Stimulated activated CD8-positive, alpha-beta memory T cell treated with anti-CD3 and anti-CD28 coated beads, Interleukin-2, amount 100 ng/mL, for 1 hour (primary cell): ENCODE measurements at places on chromosomes 1 and 21.

DNA sequence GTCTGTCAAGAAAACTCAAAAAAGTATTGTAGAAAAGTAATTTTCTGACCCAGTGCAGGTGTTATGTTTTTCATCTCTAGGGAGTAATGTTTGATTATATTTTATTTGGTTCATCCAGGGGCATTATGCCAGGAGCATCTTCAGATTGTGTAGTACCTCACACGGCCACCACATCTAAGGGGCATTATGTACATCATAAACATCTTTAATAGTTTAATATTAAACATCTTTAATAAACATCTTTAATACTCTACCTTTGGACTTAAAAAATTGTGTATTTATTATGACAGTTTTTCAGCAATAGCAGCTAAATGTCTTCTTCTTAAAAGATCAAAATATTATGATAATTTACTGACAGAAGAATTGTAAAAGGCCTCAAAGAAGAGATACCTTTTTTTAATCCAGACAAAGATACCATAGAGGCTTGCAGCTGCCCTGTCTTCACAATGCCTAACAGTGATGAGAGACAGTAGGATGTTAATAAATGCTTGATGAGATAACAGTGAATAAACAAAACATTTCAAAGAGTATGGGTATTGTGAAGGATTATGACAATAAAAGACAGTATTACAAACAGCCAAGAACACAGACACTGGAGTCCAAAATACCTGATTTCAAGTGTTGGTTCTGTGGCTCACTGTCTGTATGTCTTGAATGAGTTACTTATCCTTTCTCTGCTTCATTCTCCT, 240.9 kb upstream of the ADGRL2 start:
- no peak for DNase-seq

- no peak for DNase-seq
Observed at GRCh38 chr1:20552728-20553445, 514 bp downstream of the FAM43B start.

DNA sequence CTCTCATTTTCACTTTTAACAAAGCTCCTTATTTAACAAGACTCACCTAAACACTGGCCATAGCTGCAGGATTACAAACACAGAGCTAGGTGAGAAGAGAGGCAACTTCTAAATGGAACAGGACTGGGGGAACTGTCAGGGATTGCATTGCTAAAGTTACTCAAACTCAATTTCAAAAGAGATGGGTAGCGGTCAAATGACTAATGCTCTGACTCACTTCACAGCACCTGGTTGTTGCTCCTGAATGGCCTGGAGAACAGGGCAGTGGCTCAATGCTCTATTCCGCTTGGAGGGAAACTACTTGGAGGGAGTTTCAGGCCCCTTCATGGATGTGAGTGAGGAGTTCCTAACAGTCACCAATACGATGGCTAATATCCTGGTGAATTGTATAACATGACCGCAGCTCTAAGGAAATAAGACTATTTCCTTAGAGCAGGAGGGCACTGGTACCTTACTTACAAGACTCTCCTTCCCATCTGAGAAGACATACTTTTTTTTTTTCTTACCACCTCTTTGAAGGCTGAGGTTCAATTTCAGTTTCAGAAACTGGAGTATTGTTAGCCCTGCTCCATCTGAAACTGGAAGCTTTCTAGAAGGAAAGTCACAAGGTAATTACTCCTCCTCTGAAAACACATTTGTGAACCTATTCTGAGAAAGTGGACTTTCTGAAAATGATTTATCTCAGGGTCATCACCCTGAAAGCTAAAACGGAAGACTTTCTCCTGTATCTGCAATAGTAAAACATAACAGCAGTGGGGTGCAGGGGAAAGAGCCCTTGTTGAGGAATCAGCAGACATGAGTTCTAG, 9.5 kb downstream of the DPT start:
- no peak for DNase-seq

DNA sequence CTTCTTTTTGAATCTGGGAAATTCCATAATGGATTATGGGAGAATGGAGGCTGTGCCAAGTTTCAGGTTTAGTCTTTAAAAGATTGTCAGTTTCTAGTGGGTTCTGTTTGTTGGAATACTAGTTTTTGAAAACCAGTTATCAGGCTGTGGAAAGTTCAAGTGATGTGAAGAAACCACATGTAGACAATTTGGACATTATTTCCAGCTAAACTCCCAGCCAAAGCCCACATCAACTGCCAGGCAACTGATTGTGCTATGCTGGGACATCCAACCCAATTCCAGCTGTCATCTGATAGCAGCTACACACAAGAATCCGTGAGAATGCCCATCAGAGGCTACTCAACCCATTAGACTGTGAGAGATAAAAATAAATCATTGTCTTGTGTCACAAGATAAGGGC, 546.1 kb upstream of the ADAMTS5 start:
- DNase-seq: no peak

- DNase-seq: no peak
Observed at GRCh38 chr1:236800002-236800620, 5.0 kb downstream of the MTR start.

GRCh38 chr1:10980094-10980577, 32.3 kb upstream of the TARDBP start:
- no peak for DNase-seq

DNA sequence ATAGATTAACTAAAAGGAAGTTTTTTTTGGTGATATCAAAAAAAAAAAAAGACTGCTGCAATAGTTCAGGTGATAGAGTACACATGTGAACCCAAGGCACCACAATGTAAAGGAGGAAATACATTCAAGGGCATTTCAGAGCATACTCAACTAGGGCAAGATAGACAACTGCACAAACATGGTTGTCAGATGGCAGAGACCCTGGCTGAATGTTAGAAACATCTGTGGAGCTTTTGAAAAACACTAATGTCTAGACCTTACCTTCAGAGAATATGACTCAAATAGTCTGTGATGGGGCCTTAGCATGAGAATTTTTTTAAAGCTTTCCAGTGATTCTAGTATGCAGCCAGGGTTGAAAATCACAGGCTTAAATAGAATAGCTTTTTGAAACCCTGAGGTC, 173.6 kb downstream of the VAV3 start:
- no peak for DNase-seq

GRCh38 chr1:230891413-230891812, 23.1 kb upstream of the C1orf198 start:
- no peak for DNase-seq

DNA sequence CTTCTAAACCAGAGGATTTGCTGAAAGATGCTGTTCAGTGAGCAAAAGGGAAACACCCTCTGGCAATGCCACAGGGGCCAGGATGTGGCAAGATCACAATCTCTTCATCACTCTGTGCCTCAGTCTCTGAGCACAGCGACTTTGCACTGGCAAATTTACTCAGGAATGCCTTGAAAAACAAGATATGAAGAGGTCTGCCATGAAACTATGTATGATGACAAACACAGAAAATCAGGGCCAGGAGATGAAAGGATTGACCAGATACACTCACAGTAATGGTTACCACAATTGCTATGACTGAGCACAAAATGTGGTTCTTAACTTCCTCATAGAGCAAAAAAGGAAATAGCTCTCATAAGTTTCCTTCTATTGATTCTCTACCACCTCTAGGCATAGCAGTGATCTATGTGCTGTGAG, 5.8 kb downstream of the TTC13 start:
- peak; percentile 14 for DNase-seq

DNA sequence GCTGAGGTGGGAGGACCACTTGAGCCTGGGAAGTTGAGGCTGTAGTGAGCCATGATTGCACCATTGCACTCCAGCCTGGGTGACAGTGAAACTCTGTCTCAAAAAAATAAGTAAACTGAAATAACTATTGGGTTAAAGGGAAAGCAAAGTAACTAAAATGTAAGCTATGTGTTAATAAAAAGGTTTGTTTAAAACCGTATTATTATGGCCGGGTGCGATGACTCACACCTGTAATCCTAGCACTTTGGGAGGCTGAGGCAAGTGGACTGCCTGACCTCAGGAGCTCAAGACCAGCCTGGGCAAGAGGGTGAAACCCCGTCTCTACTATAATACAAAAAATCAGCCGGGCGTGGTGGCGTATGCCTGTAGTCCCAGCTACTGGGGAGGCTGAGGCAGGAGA, 27.0 kb downstream of the NVL start:
- no peak for DNase-seq

DNA sequence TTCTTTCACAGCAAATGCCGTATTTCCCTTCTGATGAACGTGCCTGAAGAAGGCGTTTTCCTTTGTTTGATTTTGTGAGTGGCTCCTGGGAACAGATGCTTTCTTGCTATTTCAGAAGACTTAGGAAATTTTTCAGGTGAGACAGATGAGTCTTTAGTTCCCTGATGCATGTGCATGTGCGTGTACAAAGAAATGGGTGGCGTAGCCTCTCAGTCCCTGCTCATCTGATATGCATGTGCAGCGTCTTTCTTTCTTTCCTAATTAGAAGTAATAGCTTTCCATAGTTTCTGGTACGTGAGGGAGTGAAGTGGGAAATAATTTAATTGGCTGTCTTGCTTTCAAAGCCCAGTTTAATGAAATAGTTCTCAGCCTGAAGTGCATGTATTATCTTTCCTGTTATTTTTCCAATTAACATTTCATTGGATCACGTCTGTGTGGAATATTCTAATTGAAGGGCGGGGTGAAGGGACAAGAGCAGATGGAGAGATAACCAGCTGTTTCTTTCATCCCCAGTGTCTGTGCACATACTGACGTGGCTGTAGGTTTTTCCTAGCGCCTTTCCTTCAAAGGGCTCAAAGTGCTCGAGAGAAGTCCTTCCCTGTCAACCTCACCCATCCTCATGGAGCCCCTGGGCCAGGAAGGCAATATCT, 104.3 kb downstream of the FAM78B start:
- DNase-seq: no peak

DNA sequence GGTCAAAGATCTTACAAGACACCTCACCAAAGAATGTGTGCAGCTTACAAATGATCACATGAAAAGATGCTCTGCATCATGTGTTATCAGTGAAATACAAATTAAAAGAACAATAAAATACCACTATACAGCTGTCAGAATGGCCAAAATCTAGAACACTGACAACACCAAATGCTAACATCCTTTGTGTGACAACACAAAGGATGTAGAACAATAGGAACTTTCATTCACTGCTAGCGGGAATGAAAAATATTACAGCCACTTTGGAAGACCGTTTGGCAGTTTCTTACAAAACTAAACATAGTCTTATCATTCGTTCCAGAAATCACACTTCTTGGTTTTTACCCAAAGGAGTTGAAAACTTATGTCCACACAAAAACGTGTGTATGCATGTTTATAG, 20.6 kb upstream of the SELP start:
- no peak for DNase-seq

DNA sequence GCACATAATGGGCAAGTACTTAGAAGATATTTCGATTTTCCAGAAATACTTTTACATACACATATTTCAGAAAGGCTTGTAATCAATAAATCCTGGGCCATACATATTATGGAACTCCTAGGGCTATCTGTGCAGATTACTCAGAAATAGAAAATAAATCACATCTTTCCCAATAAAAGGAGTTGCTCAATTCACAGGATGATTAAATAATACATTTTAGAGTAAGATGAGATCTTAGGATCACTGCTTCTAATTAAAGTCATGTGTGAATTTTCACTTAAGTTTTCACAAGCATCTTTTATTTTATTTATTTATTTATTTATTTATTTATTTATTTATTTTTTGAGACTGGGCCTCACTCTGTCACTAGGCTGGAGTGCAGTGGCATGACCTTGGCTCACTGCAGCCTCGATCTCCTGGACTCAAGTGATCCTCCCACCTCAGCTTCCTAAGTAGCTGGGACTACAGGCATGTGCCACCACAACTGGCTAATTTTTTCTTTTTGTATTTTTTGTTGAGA, 144.2 kb downstream of the HIVEP3 start:
- no peak for DNase-seq

GRCh38 chr1:13828454-13829151, 128.6 kb downstream of the PRDM2 start:
- DNase-seq: no peak

- no peak for DNase-seq
Observed at GRCh38 chr1:230940848-230941247, 37.8 kb downstream of the TTC13 start.

- no peak for DNase-seq
Observed at GRCh38 chr21:43192501-43193081, 23.8 kb downstream of the CRYAA start.

GRCh38 chr1:154730259-154730658, 122.3 kb upstream of the ADAR start:
- no peak for DNase-seq

DNA sequence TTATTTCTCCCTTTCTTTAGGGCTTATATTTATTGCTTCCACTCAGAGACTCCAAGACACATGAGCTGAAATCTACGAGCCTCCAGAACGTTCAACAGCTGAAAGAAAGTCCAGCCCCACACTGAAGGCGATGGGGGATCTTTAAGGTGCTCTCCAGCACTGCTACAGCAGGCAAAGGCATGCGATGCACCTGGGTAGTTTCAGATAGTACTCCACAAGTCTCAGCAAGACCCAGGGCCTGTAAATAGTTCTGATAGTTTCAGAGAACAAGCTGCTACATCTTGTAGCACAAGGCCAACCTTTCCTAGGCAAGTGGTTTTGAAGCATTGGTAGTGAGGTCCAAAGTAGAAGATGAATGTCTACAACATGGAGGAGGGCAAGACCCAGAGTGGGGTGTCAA, 2.2 kb upstream of the HSD3B1 start:
- no peak for DNase-seq

- DNase-seq: no peak
Observed at GRCh38 chr1:89243046-89243445, 29.6 kb downstream of the GBP5 start.

GRCh38 chr1:4079815-4080214, 179.7 kb upstream of the C1orf174 start:
- DNase-seq: no peak

GRCh38 chr21:42663200-42663750, 9.9 kb downstream of the PDE9A start:
- no peak for DNase-seq
